Muscle of leg (tissue), 16 donors: ENCODE measurements at places on chromosomes 2 and 18.

GRCh38 chr2:168438553-168438952 lies 17.5 kb upstream of the CERS6 start:
- no peak for DNase-seq

DNA sequence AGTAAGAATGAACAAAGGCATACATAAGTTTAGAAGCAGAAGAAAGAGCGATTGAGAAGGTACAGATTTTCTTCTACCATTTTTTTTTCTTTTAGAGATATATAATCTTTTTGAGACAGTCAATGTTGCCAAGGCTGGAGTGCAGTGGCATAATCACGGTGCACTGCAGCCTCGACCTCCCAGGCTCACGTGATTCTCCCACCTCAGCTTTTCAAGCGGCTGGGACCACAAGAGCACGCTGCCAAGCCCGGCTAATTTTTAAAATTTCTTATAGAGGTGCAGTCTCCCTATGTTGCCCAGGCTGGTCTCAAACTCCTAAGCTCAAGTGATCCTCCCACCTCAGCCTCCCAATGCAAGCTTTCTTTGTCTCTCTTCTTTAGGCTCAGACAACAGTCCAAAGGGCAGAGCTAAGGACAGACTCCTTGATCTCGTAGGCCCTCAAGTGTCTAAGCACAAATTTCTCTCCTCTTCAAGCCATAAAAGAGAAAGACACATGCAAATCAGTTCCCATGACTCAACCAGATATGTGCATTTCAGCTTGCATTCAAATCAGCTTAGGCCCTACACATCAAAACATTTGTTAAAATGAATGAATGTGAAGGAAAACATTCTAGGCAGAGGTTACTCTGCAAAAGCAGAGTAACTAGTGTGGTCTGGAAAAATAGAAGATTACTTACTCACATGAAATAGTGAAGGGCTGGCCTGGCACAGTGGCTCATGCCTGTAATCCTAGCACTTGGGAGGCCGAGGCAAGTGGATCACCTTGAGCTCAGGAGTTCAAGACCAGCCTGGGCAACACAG lies 18.0 kb downstream of the ITSN2 start:
- DNase-seq = no peak

GRCh38 chr2:130376433-130377293 lies 20.8 kb downstream of the PTPN18 start:
- no peak for DNase-seq

DNA sequence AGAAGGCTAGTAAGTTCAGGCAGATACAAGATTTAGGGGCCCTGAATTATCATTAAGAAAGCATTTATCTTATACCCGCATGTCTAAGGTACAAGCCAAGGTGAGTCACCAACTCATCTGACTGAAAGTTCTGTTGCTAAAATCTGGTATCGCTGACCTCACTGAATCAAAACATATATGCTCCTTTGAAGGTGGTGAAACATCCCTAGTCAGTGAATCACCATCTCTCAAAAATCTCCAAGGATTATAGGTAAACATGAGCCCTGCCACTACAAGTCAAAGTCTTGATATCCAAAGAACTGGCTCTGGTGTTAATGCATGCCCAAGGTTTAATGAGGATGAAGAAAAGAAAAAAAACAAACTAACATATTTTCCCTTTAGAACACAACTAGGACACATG lies 43.5 kb downstream of the IRS1 start:
- no peak for DNase-seq

- DNase-seq = no peak
Observed at GRCh38 chr2:134379293-134379692, 125.4 kb downstream of the MGAT5 start.

GRCh38 chr18:7104649-7105048 lies 12.9 kb downstream of the LAMA1 start:
- DNase-seq = no peak

- peak; percentile 62 for DNase-seq
Observed at GRCh38 chr2:17878281-17879136, at the start of gene KCNS3. KCNS3 (plus strand) TSS chr2:17878667; CDS start chr2:17931009, 52,342 bp downstream.

DNA sequence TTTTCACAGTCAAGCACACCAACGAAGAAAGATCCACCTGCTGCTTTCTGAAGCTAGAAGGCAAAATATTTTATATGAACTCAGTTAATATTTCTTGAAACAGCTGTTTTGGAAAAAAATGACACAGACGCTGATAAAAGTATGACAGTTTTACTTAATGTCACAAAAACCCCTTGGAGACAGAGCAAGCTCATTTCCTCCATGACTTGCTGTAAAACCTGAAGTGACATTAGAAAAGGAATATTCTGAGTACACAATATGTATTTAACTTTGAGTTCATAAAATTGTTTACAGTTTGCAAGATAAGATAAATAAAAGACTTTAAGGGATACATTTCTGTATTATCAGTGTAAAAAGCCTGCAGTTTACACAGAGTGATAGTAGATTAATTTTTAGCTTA lies 105.4 kb downstream of the DSEL start:
- DNase-seq = peak; percentile 8

DNA sequence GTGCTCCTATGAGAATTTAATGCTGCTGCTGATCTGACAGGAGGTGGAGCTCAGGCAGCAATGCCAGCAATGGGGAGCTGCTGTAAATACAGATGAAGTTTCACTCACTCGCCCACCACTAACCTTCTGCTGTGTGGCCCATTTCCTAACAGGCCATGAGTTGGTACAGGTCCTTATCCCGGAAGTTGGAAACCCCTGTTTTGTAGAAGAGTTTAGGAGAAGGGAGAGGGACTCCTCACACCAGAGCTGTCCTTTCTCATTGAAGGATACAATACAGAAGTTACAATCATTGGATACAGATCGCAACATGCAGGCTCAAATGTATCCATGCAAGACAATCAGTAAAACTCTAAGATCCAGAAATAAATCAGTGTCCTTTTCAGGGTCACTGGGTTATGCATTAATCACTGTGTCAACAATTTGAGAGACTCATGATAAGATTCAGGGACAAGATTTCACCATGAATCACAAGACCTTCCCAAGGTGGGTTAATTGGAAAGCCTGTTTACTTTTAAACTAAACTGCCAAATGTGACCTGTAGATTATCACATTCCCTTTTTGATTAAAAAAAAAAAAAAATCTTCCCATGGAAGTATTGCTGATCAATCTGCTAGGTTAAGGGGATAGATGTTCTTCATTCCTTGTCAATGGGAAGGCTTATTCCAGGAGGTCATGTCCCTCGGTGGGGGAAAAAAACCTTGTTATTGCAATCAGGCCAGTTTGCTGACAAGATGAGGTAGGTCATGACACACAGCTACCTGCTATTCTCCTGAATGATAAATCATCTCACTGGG lies 97.2 kb downstream of the SP100 start:
- no peak for DNase-seq

- DNase-seq = peak; percentile 79
Observed at GRCh38 chr2:219218217-219218731, 484 bp downstream of the ABCB6 start.

- peak; percentile 74 for DNase-seq
Observed at GRCh38 chr2:20350041-20350712, 467 bp downstream of the PUM2 start.

DNA sequence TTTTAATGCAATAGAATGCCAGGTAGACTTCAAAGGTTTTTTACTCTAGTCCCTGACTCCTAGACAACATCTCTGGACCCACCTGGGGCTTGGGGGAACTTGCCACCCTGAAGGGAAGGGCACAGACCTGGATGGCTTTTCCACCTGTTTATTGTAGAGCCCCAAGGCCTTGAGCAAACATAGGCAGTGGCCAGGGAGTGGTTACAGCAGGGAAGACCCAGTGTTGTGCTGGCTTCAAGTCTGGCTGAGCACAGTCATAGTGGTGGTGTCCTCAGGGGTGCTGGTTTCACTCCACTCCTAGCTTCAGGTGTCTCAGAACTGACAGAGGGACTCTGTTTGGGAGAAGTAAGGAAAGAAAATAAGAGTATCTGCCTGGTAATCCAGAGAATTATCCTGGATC lies 5.5 kb upstream of the SRD5A2 start:
- DNase-seq = no peak

GRCh38 chr18:46291149-46291548 lies 187.0 kb downstream of the HAUS1 start:
- DNase-seq = no peak

GRCh38 chr2:28533044-28533680 lies 37.3 kb downstream of the PLB1 start:
- no peak for DNase-seq

DNA sequence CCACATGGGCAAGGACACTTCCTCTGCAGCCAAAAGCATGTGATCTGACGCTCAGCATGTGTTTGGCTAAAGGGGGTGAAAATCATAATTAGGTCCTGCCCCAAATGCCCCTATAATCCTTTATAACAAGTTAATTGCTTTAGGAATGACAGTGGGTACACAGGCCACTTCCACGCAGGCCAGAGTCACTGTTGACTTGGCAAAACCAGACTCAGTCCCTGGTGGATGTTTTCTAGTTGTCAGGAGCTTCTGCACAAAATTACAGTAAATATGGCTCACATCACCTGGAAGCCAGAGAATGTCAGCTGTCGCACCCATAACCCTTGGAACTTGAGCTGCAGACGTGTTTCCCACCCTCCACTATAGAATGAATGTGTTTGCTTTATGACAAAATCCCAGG lies 13.3 kb upstream of the PXDN start:
- no peak for DNase-seq

DNA sequence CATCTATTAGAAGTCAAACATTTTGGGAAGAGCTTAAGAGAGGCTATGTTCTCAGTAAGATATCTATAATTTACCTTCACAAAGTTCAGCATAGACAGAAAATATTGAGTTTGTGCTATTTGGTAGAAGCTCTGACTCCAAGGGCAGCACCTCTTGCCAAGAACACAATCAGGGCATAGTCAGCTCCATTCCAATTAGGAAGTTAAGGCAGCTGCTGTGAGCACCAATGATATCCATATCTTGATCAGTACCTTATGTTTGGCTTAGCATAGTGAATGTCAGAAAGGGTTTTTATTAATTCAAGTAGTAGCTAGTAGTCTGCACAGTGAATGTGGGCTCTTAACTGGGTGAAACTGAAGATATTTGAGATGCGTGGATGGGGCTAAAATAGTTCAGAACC lies 86.4 kb upstream of the SPRED2 start:
- DNase-seq = no peak

GRCh38 chr2:186771395-186771794 lies 77.5 kb downstream of the FAM171B start:
- no peak for DNase-seq

DNA sequence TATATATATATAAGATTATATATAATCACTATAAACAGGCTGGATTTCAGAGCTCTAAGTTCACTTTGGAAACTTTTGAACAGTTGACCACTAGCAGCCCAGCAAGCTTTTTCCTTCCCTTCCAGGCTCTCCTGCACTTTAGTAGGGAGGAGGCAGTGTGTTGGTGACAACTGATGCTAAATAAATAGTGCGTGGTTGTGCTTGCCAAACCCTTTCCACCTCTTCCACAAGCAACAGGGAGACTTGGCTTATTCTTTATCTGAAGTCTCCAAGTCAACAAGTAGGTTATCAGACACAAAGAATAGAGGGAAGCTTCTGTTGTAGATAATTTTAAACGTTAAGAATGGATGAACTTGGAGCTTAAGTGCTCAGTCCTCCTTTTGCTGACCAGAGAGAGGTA lies 408.2 kb upstream of the HNRNPA3 start:
- DNase-seq = no peak

DNA sequence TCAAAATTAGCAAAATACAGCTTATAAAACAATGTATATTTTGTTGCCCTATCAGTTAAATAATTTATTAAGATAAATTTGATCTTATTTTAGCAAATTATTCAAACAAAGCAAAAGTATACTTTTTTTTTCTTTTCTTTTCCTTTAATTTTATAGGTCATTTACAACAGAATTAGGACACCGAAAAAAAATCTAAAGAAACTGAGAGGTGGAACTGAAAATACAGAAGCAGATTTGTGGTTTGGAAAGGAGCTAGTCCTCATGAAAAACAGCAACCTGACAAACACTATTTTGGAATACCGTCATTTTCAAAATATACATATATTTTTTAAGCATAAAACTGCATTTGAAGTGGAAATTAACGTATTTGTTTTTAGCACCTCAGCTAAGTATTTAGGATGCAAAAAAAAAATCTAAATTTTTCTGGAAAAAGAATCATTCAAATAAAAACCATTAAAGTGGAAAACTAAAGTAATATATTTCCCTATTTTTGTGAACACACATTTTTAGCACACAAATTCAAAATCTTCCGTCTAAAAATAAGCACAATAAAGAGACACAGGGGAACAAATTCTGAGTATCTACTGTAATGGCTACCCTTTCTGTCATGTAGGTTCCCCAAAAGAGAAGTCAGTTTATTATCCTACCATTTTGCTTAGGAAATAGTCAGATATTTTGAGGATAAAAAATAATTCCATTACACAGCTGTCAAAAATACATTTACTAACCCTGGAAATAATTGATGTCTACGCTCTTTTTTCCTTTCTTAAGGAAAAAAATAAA lies 2.7 kb downstream of the CCDC88A start:
- peak; percentile 26 for DNase-seq

- no peak for DNase-seq
Observed at GRCh38 chr2:170950221-170950761, 21.2 kb downstream of the GORASP2 start.

GRCh38 chr2:179428649-179429048 lies 164.0 kb upstream of the SESTD1 start:
- DNase-seq = peak; percentile 21

DNA sequence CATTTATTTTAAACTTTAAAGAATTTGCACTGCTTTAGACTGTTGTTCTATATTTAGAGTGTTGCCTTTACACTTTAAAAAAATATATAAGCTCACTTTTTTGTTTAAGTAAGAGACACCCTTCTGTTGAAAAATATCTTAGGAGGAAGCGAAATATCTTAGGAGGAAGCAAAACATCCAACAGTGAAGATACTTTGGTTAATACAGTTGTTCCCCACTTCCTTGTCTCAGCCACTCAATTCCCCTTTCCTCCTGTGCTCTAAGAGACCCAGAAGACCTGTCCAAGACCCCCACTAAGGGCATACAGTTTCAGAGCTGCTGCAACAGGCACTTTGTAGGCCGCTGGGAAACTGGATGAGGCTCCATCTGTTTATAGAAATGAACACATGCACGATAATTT lies 5.7 kb downstream of the SERPINB8 start:
- DNase-seq = peak; percentile 24

- peak; percentile 28 for DNase-seq
Observed at GRCh38 chr2:111148925-111149324, 28.2 kb downstream of the BCL2L11 start.

DNA sequence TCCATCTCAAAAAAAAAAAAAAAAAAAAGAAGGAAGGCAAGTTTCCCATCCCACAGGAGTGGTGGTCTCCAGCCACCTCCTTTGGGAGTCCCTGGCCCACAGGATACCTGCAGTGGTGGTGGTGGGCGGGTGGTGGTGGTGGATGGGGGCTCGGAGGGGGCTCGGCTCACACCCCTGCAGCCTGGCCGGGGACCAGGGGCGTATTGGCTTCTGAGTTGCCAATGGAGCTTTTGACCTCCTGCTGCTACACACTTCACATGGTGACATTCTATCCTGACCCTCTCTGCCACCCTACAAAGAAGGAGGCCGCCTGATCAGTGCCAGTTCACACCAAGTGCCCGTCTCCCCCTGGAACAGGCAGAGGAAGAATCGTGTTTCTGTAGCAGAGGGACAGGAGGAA lies 119.6 kb downstream of the NFATC1 start:
- DNase-seq = no peak

- DNase-seq = no peak
Observed at GRCh38 chr2:132884705-132885104, 214.7 kb upstream of the LYPD1 start.
